ENCODE measurements at places on chromosomes 11 and 22.

- DNase-seq, result no peak
Observed at GRCh38 chr11:9170450-9170849, 79.1 kb upstream of the SCUBE2 start.

GRCh38 chr22:21764038-21764804, 28.6 kb upstream of the YPEL1 start:
- no peak for DNase-seq

DNA sequence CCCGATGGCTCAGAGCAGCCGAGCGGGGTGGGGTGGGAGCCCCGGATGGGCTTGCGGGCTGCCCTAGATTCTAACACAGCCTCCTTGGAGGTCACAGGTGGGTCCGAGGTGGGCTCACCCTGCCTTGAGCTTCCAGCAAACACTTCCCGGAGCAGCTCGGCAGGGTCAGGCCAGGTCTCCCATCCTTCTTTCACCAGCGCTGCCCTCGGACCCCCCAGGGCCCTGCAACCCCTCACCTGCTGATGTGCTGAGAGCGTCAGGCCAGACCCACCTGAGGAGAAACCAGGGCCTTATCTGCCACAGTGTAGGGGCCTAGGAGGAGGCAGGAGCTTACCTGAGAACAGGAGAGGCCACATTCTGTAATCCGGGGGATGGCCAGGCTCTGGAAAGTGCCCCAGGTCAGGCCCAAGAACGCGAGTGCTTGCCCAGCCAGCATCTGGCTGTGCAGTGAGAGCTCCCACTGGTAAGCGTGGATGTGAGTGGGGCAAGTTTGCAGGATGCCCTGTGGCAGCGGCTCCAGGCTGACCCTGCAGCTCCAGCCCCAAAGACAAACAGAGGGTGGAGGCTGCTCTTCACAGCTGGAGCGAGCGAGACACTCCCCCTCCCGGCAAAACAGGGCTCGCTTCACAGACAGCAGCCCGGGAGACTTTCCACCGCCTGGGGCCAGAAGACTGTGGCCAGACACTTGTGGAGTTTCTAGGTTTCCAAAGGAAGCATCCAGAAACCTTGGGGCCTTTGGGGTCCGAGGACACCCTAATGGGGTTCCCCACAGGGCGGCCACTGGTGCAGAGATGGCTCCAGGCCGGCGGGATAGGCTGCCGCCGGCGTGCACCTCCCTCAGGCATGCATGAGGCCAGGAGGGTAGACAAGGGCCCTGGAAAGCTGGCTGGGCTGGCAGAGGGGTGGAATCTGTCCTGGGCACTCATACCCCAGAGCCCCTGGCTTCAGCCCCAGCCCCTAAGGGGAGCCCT, at the start of gene IL17REL:
IL17REL (minus strand) TSS at position 555 of the 971 bp plus-strand sequence; CDS start at position 436, 119 bp downstream.
- no peak for DNase-seq

DNA sequence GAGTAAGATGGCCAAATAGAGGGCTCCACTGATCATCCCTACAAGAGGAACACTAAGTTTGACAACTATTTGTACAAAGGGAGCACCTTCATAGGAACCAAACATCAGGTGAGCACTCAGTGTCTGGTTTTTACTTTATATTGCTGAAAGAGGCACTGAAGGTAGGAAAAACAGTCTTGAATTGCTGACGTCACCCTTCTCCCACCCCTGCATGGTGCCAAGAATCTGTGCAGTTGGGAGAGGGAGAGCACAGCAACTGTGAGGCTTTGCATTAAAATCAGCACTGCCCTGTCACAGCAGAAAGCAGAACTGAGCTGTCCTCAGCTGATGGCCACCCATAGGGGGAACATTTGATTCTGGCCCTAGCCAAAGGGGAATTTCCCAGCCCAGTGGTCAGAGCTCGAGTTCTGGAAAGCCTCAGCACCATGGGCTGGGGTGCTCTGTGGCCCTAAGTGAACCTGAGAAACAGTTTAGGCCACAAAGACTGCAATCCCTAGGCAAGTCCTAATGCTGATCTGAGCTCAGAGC, 37.9 kb downstream of the PIWIL3 start:
- DNase-seq, result no peak

DNA sequence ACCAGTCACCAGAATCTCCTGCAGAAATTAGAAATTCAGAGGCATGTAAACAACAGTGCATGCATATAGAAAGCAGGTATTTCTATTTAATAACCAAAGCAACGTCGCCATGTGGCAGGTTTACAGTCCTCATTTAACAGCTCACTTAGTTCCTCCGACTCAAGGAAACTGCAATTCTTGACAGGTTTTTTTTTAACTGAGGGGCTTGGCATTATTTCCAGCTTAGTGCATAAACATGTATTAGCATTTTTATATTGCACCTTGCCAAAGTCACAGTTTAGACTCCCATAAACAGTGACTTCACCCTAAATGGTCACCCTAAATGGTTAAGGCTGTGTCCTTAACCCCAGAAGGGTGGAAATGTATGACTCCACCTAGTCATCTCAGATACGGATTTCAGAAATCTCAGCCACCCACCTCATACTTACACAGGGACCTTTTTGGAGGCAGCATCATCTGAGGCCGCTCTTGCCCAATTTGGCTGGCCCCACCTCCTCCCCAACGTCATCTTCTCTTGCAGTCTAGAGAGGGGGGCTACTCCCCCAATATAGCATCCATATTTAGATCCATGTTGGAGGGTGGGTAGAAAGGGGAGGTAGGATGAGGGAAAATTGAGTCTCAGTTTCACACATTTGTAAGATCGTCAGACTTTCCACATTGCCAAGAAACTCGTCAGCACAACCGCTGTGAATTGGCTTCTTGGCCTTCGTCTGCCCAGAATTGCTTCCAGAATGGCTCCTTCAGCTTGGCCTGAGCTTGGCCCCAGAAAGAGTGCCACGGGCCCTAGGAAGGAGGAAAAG, 31.8 kb upstream of the SLC35C1 start:
- DNase-seq, result no peak

GRCh38 chr11:119144825-119145486, 3.9 kb upstream of the ABCG4 start:
- DNase-seq, result peak; percentile 76

GRCh38 chr22:19799322-19800190, 39.0 kb downstream of the TBX1 start:
- DNase-seq, result no peak

DNA sequence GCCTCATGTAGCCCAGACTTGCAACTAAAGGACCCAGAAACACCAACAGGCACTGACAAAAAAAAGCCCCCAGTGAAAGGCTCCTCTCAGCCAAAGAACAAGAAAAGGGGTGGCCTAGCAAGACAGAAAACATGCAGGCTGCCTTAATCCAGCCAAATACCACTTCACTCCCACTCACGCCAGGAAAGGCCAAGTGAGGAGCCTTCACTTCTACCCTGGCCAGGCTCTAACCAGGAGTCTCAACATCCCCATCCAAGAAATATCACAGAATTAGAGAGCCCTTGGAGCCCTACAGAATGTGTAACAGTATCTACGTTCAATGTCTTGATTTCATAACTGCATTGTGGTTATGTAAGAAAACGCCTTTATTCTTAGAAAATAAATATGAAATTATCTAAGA, 149.0 kb downstream of the APOL5 start:
- no peak for DNase-seq

GRCh38 chr11:11449327-11449726, 96.3 kb upstream of the CSNK2A3 start:
- DNase-seq, result no peak

DNA sequence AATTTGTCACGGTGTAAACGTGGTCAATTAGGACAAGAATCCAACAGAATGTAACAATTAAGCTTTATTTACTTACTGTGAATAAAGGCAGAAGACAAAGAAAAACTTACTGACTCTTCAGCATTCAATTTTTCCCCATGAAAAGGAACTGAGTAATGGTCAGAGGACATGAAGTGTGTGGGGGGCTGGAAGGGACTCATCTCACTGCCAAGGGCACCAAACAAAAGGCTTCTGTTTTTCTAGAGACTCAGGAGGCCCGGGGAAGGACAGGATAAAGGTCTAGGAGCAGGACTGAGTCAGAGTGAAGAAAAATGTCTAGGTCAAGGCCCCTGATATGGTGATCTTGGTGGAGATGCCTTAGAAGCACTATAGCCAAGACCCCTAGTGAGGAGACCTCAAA, 564.2 kb upstream of the ANO5 start:
- DNase-seq, result no peak

DNA sequence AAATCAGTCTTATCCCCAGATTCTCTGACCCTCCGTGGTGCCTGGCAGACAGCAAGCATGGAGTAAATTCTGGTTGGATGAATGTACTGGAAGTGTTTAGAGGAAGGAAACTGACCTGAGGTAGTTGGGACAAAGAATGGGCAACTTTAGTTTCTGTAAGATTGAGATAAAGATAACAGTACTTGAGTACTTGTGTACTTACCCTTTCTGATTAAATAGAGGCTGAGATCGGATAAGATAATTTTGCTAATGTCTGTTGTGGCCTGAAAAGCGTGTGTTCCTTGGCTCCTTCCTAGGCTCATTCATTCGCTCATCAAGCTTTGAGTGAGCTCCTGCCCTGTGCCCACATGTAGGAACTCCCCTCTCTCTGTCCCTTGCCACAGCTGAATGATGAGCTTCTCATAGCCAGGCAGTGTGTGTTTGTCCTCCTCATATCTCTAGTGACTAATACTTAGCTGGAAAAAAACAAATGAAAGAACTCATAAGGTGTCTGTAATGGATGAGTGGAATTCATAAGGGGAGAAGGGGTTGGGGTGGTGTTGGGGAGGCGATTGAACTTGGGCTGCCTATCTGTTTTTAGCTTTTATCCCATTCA, 118.1 kb downstream of the DBX1 start:
- no peak for DNase-seq

All from colonic mucosa (tissue), 4 donors.